ENCODE measurements at places on chromosomes 4 and X.

DNA sequence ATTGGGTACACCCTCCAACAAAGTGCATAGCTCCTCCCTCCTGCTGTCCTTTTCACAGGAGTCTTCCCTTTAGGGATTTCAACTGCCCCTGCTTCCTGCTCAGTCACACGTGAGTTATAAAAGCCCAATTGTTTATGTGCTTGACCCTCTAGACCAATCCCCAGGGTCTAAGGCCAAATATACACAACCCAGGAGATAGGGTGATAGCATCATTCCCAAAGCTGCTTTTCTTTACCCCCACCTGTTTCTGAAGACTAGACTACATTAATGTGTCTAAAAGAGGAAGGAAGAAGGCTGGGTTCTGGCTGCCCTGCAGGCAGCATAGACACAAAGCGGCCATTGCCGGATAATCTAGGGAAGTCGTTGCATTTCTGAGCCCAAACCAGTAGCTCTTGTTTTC, 526.7 kb upstream of the FRG1 start:
- DNase-seq: no peak

DNA sequence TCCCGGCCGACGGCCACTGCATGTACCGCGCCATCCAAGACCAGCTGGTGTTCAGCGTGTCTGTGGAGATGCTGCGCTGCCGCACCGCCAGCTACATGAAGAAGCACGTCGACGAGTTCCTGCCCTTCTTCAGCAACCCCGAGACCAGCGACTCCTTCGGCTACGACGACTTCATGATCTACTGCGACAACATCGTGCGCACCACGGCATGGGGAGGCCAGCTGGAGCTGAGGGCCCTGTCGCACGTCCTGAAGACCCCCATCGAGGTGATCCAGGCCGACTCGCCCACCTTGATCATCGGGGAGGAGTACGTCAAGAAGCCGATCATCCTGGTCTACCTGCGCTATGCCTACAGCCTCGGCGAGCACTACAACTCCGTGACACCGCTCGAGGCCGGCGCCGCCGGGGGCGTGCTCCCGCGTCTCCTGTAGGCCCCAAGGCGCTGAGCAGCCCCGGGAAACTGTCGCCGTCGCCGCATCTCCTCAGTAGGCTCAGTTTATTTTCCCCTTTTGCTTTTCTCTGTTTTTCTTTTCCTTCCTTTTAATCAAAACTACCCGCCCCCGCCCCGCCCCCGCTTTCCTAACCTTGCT, 799 bp downstream of the OTUD6A start:
- DNase-seq: no peak

- DNase-seq: no peak
These were observed 674.8 kb downstream of the RAPGEF2 start for GRCh38 chr4:159777689-159778088.

DNA sequence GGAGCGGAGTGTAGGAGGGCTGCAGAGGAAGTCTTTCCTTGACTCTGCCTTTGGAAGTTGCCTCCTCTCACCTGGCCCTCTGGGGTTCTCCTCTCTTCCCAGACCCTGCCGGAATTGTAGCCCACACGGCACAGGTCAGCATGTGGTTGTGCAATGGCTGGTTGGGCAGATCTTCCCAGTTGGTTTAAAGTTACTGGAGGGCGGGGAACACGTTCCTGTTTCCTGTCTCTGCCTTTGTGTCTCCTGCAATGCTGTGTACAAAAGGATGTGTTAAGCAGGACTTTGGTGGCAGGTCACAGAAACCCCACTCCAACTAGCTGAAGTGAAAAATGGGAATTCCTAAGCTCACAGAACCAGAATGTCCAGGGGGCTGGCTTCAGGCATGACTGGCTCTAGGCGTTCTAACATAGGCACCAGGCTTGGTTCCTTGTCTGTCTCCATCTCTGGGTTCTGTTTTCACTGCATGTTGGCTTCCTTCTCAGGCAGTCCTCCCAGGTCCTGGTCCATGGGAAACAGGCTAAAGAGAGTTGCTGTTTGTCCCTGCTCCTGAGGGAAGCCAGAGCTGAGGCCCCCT, 19.9 kb downstream of the SORCS2 start:
- DNase-seq: no peak

DNA sequence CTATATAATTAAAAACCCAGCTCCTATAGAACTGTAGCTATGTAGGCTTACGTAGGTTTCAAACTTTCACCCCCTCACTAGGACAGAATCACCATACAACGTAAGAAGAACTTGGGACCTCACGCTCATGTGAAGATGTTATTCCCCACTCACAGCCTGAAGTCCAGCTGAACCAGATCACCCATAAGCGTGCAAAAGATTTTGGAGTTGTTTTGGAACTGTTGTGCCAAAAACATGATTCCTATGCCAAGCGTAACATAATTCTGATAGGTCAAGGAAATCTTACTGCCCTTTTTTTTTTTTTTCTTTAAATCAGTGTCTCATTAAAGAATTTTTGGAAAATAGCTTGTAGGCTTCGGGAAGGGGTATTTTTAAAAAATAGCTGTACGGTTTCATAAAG, 57.0 kb downstream of the LCORL start:
- no peak for DNase-seq

GRCh38 chrX:128973033-128973432, 550.3 kb downstream of the SMARCA1 start:
- DNase-seq: no peak

GRCh38 chr4:123453061-123453680, 56.6 kb downstream of the SPRY1 start:
- DNase-seq: no peak

DNA sequence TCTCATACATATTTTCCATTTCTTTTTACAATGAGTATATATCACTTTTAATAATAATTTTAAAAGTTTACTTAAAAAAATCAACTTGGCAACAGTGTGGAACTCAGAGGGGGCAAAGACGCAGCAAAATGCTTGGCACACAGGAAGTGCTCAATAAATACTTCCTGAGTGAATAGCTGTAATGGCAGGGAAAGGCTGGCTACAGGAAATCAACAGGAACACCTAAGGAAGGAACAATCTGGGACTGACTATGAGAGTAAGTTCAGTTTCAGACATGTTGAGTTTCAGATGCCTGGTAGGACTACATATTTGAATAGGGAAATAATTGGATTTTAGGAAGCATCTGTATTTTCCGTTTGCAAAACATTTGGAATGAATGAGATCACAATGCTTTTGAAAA, 137.6 kb downstream of the SCLT1 start:
- no peak for DNase-seq

DNA sequence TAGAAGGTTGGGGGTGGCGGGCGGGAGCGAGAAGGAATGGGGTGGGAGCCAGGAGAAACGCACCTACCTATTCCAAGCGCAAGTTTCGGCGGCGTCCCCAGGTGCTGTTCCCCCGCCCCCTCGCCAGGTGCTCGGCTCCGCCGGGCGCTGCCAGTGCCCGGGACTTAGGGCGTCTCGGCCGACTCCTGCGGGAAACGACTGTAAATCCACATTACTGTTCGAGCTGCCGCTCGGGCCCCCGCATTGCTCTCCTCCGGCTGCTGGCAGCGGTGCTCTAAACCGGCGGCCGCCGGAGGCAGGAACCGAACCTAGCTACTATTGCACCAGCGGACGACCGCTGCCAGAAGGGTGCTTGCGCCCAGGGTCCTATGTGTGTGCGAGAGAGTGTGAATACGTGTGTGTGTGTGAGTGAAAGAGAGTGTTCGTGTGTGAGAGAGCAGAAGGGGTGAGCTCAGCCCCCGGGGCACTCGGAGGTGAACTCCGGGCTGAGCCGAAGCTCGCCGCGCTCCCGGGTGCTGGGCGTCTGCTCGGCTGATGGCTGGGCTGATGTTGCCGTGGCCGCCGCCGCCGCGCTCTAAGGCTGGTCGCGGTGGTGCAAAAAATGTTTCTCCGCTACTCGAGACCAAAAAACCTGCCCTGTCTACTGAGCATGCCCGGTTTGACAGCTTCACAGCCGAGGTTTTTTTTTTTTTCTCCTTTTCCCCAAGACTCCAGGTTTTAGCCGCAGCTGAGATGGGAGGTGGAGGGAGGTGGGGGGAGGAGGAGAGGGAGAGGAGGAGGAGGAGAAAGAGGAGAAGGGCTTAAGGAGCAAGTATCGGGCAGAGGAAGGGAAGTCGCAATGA, 115.7 kb upstream of the TEX13C start:
- DNase-seq: no peak

- DNase-seq: no peak
These were observed 8.0 kb downstream of the MSX1 start for GRCh38 chr4:4867375-4868039.

- DNase-seq: no peak
These were observed 663 bp downstream of the CXorf38 start for GRCh38 chrX:40646489-40647306.

DNA sequence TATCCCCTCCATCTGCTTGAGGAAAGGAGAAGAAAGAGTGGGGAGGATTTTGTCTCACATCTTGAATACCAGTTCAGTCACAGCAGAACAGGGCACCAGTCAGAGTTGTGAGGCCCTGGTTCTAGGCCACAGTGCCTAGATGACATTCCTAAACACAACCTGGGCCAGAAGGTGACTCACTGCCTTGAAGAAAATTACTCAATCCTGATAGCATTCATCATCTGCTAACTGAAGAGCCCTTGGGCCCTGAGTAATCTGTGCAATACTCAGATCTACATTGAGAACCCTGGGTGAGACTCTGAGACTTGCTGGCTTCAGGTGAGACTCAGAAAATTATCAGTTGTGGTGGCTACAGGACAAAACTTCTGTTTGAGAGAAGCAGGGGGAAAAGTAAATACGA, 20.5 kb upstream of the PRR32 start:
- peak; percentile 30 for DNase-seq

- no peak for DNase-seq
These were observed 23.7 kb downstream of the DOK7 start for GRCh38 chr4:3486541-3487540.

GRCh38 chr4:148229798-148230197, 212.4 kb downstream of the NR3C2 start:
- DNase-seq: no peak

- no peak for DNase-seq
These were observed 899.5 kb upstream of the INTU start for GRCh38 chr4:126733301-126733700.

DNA sequence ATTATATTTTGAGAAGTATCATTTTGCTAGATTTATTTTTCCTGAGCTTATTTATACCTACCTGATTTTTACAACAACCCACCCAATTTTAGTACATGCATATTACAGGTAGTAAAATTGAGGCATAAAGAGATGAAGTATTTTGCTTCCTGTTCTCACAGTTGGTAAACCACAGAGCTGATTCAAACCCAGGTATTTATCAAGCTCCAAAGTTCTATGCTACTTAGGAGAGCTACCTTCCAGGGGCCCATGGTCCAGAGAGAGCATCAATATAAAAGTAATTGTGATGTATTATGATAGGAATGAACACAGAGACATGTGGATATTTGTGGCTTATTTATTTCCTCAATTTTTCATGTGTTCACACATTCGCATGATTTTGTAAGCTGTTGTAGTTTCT, 20.2 kb upstream of the GBA3 start:
- DNase-seq: no peak

GRCh38 chr4:78644744-78645330, 93.3 kb downstream of the ANXA3 start:
- peak; percentile 71 for DNase-seq

- no peak for DNase-seq
These were observed 13.4 kb upstream of the PLCXD1 start for GRCh38 chrX:267771-268261.

- no peak for DNase-seq
These were observed 7.0 kb downstream of the RTL5 start for GRCh38 chrX:72124540-72125201.

Data from RCC 7860 (cell line).